ENCODE measurements at places on chromosomes 2 and 18.

DNA sequence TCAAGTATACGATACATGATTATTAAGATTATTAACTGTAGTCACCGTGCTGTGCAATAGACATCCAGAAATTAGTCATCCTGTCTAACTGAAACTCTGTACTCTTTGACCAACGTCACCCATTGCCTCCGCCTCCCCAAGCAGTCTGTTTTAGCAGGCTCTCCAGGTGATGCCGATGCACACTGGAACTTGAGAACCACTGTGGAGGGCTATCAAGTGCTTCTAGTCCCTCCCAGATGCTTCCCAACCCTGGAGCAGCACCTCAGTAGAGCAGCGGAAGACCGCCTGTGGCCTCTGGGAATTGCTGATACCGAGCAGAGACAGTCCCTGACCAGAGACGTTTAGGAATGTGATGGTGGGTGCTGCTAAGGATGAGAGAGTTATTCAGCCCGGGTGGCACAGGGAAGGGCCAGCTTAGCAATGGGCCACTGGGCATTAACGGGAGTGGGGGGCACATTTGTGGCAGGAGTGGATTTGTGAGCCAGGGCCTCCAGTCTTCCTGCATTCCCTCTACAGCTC lies 50.7 kb downstream of the LIPG start:
- no peak for DNase-seq

DNA sequence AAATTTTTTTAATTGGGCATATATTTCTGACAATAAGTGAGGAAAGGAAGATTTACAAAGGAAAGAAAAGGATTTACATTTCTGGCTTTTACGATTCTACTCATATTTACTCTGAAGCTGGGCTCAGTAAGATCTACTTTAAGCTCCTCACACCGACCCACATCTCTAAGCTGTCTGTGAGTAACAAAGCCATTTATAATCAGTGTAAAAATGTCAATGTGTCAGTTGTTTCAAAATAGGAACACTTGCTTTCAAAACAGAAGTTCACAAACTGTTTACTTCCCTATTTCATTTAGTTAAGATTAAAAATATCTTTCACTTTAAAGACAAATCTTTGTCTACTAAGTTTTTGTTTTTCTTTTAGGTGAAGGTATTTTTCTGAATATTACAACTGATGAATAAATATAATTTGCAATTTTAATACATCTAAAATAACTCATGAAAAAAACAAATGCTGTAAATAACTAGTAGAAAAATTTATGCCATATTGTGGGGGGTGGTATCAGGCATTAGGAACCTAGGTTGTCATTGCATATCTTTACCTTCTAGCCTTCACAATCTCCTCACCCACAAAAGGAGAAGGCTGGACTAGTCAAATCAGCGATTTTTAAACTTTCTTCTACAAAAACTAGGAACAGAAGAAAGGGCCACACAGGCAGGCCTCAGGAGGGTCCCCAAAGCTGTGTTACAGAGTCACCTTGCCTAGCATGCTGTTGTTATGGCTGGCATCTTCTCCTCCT lies 64.5 kb downstream of the TMEM131 start:
- DNase-seq = no peak

GRCh38 chr2:43054367-43054766 lies 172.0 kb downstream of the ZFP36L2 start:
- DNase-seq = no peak

DNA sequence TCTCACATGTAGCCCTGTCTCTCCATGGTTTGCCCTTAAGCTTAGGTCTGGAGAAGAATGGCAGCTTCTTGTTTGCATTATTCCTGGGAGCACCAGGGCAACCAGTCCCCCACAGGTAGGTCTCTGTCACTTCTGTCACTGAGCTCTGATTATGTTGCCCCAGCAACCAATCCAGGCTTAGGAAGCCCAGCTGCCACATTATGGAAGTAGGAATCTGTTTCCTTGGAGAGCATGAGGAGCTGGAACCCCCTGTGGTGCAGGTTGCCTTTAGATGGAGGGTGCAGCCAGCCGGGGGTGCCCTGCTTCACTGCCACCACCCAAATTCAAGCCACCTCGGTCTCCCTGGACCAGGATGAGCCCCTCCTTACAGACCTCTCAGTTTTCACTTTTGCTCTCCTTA lies 4.8 kb downstream of the RESP18 start:
- DNase-seq = no peak

GRCh38 chr2:198327526-198327925 lies 523.1 kb downstream of the PLCL1 start:
- DNase-seq = no peak

- no peak for DNase-seq
These were observed at the start of gene FAM124B for GRCh38 chr2:224401641-224402342. FAM124B (minus strand) TSS chr2:224402107; CDS start chr2:224401768, 339 bp downstream.

DNA sequence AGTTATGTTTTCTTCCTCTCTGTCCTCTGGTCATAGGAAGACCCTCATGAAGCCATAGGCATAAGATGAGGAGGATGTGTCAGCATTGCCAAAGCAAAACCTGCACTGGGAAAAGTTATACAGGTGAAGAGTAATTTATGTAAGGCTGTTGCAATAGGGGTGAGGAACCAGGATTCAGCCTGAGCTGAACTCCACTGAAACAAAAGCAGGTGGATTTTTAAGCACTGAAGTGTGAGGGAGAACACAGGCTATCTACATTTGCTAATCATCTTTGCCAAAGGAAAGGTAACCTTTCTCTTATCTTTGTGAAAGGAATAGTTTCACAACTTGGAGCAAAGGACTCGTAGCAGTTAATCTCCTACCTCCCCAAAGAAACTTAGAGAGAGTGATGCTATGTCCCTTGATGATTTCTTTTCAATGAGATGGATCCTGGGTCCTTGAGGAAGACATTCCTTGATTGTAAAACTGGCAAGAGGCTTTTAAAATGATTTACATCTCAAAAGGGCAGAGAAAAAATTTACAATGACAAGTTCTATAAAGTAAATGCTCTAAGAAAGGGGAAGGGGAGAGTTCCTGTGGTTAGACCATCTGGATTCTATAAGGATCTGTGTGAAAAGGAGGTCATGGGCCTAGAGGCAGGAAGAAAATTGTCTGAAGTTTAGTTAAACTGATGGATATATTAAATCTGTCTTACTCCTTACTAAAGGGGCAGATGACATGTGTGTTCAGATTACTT lies 385.4 kb upstream of the CDH7 start:
- DNase-seq = no peak

GRCh38 chr2:101699755-101700461 lies 2.4 kb downstream of the MAP4K4 start:
- no peak for DNase-seq

GRCh38 chr2:138122891-138123290 lies 158.6 kb downstream of the HNMT start:
- DNase-seq = no peak

- DNase-seq = no peak
These were observed 58.6 kb upstream of the AFF3 start for GRCh38 chr2:100200985-100201384.

DNA sequence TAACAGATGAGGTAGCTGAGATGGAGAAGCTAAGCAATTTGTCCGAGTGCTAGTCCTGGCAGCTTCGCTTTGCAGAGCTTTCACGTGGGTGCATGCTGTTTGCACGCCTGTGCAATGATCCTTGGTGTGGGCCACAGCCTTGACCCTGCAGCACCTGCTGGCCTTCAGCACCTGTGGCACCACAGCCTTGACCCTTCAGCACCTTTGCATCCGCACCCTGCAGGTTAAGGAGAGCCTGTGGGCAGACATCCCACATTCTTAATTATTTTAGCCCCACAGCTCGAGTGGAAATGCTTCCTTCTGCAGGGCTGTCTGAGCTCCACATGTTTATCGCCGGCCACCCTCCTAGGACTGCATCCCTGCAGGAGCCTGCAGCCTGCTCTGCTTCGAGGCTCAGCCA lies 19.3 kb downstream of the NCK2 start:
- no peak for DNase-seq

DNA sequence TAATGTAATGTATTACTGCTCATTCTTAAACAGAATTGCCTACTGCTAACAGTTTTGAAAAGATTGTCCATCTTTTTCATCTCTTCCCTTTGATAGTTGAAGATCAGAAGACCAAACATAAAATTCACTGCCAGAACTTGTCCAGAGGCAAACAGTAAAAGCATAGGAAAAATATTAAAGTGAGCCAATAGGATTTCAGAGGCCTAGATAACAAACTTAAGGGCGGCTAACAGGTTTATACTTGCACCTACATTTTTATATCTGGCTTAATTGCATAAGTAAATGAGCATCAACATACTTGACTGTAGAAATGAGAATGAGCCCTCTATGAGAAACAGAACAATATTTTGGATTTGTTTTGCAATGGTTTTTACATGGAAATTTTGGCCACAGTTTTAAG lies 30.3 kb downstream of the ZC3H15 start:
- DNase-seq = no peak

DNA sequence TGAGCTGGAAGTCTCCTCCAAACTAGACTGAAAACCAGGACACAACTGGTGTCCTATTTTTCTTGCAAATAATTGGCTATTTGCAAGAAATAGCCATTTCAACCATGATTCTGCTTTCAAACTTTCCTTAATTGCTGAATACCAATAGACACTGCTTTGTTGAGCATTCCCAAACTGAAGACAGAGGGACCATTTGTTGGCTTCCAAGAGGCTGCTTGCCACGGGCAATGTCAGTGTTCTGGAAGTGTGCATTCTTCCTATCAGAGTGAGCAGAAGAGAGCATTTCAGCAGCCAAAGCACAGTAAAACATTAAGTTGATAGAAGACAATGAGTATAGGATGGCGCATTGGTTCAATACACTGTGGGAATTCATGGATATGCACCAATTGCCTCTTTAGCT lies 360.5 kb upstream of the RGPD4 start:
- no peak for DNase-seq

DNA sequence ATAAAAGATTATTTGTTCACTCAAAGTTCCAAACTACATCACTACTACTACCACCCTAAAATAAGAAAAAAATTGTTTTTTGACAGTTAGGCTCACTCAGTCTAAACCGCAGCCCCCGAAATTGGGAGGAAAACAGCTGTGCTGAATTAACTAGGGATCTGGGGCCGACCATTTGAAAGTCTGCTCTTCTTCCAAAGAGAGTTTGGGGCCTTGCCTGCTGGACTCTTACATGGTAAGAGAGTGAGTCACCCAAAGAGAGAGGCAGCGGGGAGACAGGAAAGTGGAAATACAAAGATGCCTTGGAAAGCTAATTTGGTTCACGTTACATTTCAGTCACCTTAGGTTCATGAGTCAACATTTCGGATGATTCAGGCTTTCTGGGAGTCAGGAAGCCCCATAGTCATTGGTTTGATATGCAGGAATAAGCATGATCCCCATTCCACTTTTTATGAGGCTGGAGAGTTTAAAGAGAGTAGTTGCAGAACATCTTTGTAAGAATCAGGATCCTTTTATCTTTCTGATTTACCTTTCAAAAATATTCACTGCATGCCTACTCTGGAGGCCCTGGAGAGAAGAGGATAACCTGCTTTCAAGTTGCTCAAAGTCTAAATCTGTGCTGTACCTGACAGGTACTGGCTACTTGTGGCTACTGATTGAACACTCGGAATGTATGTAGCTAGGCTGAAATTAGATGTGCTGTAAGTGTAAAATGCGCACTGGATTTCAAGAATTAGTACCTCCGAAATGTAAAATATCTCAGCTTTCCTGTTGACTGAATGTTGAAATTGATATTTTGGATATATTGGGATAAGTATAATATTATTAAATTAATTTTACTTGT lies 995 bp upstream of the RTN4 start:
- DNase-seq = no peak

DNA sequence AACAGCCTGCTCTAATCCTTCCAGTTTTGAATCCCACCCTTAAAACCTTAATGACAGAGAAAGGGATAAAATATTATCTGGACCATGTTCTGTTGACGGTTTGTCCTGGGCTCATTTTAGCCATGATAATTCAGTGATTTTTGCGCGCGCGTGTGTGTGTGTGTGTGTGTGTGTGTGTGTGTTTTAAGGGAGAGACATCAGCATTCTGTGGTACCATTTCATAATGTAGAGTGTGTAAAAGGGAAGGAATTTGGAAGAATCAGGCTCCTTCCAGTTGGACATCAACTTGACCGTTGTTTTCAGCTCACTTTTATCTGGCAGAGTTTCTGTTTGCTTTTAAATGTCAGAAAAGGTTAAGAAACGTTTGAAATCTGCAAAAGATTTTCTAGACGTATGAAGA lies 535.5 kb downstream of the TNS1 start:
- no peak for DNase-seq

DNA sequence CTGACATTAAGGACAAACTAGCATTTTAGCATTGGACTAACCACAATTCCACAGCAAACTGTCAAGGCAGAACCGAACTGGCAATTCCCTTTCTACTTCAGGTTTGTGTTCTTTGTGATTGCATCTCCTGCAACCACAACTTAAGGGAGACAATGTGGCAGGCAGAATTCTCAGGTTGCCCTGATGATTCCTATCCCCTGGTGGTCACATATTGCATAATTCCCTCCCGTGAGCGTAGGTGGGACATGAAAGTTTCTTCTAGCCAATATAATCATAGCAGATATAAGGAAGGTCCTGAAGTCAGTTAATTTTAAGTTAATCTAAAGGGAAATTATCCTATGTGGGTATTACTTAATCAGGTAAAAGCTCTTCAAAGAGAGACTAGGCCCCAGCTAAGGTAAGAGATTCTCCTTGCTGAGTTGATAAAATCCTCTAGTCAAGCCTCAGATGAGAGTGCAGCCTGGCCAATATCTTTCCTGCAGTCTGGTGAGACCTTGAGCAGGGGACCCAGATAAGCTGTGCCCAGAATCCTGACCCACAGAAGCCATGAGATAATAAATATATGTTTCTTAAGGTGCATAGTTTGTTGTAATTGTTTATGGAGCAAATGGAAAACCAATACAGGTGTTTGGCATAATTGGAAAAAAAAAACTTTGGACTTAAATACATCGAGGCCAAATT lies 45.9 kb upstream of the TNP1 start:
- no peak for DNase-seq

DNA sequence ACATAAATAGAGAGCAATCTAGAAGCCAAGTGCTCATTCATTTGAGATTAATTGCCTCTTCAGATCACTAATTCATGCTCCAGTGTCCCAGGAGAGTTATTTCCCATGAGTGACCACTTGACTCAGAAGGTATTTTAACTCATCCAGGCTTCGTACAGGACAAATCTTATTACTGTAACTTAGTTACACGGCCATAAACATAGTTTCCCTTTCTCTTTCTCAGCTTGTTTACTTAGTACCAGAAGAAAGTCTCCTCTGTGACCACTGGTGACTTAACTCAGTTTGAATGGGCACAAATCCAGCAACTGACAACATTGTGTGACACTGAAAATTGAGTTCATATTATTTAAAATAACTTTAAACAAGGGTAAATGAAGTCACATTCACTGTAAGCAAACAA lies 25.3 kb downstream of the MMADHC start:
- no peak for DNase-seq

DNA sequence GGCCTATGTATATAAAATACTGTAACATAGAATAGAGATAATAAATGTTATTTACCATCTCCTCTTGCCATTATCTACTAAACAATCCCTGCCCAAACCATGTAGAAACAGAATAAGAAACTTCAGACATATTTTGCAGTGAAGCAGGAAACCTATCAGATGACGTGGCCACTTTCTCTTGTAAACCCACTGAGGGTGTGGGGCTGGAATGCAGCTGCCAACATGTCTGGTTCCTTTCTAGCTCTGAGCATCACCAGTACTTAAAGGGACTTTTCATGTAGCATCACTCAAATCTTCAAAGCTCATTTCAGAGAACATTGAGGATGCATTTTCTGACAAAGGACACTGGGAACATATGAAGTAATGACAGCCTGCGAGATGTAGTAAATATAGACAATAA lies 251.8 kb downstream of the LPIN1 start:
- no peak for DNase-seq

GRCh38 chr2:99877963-99878362 lies 264.4 kb downstream of the AFF3 start:
- DNase-seq = no peak
